ENCODE measurements at places on chromosomes 11 and 22.

- no peak for DNase-seq
These were observed 20.1 kb upstream of the CUL5 start for GRCh38 chr11:107988397-107989158.

- no peak for DNase-seq
These were observed 60.9 kb upstream of the HSPA8 start for GRCh38 chr11:123122852-123123251.

- DNase-seq: no peak
These were observed 26.3 kb downstream of the MEI1 start for GRCh38 chr22:41725510-41726110.

GRCh38 chr11:9206496-9206895 is 58.7 kb downstream of the DENND5A start:
- DNase-seq: no peak

GRCh38 chr11:64474680-64475079 is 115.7 kb downstream of the RPS6KA4 start:
- DNase-seq: no peak

DNA sequence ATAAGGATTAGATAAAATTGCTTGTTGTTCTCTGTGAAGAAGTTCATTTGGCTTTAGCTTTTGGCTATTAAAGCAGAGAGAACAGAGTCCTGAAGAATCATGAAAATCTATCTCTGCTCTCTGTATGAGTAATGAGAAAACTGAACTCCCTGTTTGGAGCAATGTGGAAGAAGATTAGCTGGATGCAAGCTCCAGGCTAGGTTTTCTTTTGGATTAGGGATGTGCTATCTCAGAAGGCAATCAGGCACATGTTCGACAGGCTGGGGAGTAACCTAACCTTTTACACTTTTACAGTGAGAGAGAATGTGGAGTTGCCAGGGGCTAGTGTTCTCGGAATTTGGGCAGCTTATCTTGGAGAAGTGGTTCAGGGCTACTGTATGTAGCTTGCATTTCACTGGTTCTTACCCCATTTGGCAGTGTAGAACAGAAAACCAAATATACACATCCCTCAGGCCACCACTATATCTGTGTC is 8.5 kb upstream of the SLN start:
- no peak for DNase-seq
